CD8-positive, alpha-beta T cell (primary cell): ENCODE measurements at places on chromosomes 4 and X. TPM values are rescaled to one million over a fixed set of nuclear protein-coding genes. Genes with fewer than 3 reads are reported as not detected.

SORBS2 gene
- total RNA-seq = 0.08 TPM

MUC7 gene
- total RNA-seq = not detected

GJB1 gene
- total RNA-seq = not detected

SMIM10 gene
- not detected for total RNA-seq

EFNB1 gene
- 4.3 TPM for total RNA-seq

C4orf50 gene
- total RNA-seq = 0.27 TPM

MEPE gene
- not detected for total RNA-seq

EDNRA gene
- not detected for total RNA-seq

HAND2 gene
- total RNA-seq = not detected

ADRA2C gene
- total RNA-seq = not detected

MGAT4D gene
- total RNA-seq = not detected

FGFBP1 gene
- total RNA-seq = not detected

UGT2B17 gene
- total RNA-seq = not detected

SPANXN4 gene
- total RNA-seq = not detected

NALF2 gene
- not detected for total RNA-seq
